ENCODE measurements at places on chromosomes 12 and 14.
A peak's percentile ranks its signal among the peaks of the same experiment; 100 is the strongest.

DNA sequence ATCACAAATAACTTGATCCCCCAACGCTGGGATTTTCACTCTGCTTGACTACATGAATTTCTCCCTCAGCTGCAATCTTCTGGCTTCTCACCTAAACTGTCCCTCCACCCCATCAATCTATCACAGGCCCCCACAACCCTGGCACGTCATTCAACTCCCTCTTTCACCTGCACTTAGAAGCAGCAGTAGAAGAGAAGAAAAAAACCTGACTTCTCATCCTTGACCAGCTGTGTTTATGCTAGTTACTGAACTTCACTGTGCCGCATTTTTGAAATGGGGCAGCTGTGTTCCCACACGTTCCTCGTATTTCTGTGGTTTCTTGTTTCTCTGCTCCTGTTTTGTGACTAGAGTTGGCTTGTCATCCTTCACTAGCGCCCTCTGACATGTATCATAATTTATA is 35.0 kb downstream of the ITPR2 start:
- DNase-seq, result no peak

- no peak for DNase-seq
These were observed 97.7 kb downstream of the PPM1A start for GRCh38 chr14:60346706-60347105.

DNA sequence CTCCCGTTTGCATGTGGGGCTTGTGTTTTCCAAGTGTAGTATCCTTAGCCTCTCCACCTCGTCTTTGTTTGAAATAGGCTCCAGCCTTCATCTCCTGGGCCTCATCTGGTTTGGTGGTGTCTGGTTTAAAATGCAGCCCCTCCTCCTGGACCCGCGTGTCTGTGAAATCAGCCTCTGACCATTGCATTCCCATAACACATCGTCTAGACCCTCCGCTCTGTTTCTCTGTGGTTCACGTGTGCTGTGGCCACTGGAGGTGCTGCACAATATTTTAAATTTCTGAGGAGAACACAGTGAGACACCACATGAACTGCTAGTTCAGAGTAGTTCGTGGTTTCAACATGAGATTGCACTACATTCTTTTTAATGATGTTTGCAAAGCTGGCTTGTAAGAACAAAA is 35.6 kb downstream of the UBE3B start:
- no peak for DNase-seq

DNA sequence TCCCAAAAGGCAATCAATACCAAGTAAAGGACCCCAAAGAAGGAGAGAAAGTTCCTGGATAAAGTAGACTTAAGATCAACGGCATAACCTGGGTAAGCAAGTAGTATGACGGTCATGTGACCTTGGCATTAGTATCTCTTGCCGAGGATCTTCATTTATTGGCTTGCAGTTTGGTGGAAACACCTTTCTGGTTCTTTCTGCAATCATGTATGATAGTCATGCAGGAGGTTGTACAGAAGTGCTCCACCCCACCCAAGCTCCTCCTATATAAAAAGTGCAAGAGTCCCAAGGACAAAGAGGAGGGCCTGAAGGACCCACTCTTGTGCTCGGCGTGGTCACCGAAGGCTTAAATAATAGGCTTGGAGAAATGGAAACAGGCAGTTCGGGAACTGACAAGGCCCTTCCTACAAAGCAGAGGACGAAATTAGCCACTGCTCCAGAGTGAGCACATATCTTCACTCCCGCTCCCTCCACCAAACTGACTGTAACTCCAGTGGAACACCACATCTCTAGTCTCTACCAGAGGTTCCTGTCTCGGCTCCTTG is 750 bp downstream of the CS start:
- DNase-seq, result no peak

DNA sequence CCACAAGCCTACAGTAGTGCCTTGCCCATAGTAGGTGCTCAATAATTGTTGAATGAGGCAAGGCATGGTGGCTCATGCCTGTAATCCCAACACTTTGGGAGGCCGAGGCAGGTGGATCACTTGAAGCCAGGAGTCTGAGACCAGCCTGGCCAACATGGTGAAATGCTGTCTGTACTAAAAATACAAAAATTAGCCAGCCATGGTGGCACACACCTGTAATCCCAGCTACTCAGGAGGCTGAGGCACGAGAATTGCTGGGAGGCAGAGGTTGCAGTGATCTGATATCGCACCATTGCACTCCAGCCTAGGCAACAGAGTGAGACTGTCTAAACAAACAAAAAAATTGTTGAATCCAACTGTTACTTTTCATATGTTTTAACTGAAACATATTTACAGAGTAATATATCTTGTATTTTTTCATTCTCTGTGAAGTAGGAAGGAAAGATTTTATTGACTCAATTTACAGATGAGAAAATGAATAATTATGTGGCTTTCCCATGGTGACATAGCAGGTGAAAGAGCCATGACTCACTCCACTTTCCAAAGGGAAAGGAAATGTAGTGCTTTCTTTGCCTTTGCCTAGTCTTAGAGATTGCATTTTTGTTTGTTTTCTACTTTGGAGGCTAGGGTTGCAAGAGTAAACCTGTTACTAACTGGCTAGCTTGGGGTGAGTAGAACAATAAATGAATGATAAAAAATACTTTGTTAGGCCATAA is 95.4 kb upstream of the SLC38A4 start:
- no peak for DNase-seq

DNA sequence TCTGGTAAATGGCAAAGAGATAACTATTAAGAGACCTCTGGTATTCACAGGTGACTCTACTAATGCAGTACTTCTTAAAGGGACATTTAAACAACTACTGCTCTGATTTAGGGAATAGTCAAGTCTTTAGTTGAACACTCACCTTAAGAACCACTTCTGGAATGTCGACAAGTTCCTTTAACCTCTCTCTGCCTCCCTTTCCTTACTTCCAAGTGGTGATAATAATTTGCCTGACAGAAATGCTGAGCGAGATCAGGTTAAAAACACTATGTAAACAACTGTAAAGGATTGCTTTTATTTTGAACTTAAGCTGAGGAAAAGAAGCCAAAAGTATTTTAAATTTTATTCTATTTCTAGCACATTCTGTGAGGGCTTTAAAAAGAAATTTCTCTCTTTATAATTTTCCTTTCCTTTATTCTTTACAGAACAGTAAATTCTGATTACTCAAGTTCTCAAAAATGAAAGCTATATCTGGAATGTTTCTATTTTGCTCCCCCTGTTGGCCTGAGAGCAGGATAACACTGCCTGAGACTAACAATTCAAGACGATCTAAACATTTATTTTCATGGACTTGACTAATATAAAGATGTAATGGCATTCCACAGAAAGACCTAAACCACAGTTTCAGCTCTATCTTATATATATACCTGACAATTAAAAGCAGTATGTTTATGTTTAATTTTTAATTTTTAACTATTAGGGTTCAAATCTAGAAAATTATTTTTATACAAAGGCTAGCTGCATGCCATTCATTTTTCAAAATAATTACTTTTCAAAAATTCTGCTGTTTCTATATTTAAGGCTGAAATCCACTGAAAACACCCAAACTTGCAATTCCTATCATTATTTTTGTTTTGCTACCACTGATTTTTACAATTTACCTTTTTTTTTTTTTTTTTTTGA is 29.2 kb downstream of the ZCCHC8 start:
- DNase-seq, result no peak

DNA sequence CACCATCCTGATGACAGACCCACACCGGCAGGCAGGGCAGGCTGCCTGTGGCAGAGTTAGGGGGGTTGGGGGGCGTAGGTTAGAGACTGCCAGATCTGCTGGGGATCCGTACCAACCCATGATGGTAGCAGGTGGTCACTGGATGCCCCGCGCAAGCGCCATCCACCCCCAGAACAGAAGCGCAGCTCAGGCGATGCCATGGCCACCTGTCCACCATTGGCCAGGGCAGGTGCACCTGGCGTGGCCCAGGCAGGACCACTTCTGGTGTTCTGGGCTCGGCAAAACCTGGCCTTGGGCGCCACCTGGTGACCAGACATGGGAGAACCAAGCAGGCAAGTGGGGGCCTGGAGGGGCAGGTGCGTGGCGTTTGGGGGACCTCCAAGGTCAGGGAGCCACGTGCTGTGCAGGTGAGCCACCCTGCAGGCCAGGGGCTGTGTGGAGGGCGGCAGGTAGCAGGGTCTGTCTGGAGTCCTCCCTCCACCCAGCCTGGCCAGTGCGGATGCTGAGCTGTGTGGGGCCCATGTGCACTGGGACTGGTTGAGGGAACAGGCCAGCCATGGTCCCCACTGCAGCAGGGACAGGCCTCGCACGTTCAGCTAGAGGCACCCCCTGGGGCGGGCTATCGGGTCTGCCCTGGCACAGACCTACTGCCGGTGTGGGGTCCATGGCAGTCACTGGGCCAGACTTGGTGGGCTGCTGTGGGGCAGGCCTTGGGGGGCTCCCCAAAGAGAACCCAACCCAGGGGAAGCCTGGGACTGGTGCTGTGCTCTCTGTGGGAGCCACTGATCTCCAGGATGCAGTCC is 15.6 kb downstream of the BAG5 start:
- peak; percentile 62 for DNase-seq

- DNase-seq, result peak; percentile 14
These were observed 26.9 kb upstream of the LGALS3 start for GRCh38 chr14:55102141-55102621.

DNA sequence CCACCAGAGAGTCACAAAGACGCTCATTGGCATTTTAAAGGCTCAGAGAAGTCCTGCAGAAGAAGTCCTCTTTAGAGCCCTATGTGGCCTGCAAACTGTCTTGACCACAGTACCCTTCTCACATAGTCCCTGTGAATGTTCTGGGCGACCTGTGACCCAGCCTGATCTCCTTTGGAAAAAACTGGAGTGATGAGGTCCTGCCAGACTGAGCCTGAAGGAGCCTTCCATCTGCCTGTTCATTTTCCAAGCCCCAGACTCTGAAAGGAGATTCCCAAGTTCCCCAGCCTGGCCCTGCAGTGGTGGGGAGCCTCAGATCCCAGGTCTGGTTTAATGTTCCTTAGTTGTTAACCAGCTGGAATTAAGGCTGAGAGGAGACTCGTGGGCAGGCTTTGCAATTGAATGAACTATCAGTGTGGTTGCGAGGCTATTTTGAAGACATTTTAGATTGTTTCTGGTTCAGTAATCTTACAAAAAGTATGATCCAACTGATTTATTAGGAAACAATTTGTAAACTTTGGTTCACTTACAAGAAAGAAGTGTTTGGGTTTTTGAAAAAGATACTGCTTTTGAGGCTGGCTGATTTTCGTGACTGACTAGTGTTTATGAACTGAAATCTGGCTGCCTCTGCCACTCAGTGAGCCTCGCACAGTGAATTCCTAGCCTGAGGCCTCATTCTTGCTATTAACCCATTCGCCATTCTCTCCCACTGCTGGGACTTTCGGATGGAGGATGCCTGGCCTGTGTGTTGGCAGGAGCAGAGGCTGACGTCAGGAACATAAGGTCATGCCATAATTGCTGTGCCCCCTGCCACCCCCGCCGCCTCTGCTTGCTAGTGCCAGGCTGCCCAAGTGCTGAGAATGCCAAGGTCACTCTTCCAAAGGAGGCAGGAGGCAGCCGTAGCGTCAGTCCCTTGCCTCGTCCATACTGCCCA is 249.0 kb downstream of the CACNA1C start:
- no peak for DNase-seq

- DNase-seq, result no peak
These were observed 76.8 kb upstream of the WSCD2 start for GRCh38 chr12:108052260-108052659.

- DNase-seq, result no peak
These were observed 570 bp upstream of the MRPS35 start for GRCh38 chr12:27709932-27710591.

GRCh38 chr12:52790427-52791270 is 5.3 kb downstream of the KRT3 start:
- no peak for DNase-seq

- DNase-seq, result no peak
These were observed 2.0 kb downstream of the SLC7A8 start for GRCh38 chr14:23181453-23181852.

GRCh38 chr12:8887285-8887715 is 27.0 kb upstream of the PHC1 start:
- no peak for DNase-seq

DNA sequence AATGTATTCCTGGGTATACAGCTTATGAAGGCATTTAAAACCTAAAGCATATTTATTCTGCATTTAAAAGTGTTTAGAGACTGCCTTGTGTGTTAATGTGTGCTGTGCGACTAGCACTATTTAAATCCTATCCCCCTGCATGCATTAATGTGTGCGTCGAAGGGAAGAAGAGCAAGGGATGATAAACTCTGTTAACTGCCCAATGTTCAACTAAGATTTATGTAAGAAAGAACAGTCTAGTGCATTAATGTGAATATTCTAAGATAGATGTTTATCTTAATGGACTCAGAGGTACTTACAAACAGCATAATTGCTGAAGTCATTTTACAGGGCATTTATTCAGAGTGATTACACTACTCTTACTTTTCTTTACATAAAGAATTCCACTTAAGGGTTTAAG is 424.8 kb downstream of the DIO2 start:
- DNase-seq, result no peak

DNA sequence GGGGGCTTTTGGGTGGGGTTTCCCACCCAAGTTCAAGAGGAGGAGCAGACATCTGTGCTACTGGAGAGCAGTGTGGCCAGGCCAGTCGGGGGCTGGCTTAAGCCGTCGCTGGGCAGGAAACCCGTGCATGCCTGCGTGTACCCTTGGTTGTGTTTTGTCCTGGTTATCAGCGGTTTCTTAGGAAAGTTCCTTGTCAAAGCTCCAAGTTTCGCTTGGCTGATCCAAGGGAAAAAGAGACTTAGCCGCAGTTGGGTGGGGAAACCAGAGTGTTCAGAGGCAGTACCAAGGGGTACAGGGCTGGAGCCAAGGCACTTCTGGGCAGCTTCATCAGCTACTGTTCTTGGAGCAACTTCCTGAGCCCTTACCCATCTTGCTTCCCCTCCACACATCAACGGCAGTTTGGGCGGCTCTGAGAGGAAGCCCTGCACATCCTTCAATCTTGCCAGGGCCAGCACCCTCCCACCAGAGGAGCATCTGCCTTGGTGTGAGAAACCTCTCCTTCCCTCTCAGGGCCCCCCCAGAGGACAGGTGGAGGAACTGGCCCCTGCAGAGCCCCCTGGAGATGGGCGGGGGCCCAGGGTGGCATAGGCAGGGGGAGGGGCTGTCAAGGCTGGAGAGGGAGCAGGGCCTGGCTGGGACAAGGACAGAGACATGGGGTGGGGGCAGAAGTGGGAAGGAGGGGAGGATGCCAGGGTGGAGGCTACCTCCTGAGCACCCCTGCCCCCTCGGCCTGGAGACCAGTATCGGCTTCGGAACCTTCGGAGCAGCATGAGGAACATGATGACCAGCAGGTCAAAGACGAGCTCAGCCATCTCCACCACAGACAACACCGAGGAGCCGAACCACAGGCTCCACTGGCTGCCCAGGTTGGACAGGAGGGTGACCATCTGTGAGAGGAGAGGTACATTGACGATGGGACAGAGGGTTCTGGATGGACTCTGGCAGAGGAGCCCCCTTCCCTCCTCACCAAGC is 5.8 kb upstream of the TNFRSF1A start:
- DNase-seq, result no peak

DNA sequence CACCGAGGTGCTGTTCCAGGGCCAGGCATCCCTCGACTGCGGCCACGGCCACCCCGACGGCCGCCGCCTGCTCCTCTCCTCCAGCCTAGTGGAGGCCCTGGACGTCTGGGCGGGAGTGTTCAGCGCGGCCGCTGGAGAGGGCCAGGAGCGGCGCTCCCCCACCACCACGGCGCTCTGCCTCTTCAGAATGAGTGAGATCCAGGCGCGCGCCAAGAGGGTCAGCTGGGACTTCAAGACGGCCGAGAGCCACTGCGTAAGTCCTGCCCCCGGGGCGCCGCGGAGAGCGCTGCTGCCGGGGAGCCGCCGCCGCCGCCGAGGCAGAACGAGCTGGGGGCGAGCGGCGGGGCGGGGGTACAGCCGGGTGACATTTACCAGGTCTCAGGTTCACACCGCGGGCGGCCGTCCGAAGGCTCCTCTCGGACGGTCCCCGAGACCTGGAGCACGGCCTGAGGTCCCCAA is 1.4 kb downstream of the PLXNC1 start:
- DNase-seq, result no peak

- no peak for DNase-seq
These were observed 28.5 kb upstream of the KRR1 start for GRCh38 chr12:75539889-75540288.

Measured in stimulated activated CD8-positive, alpha-beta memory T cell treated with anti-CD3 and anti-CD28 coated beads, Interleukin-4, amount 100 ng/mL, for 1 hour (primary cell).